GDM1 (cell line): ENCODE measurements at places on chromosomes 3 and 15.

GRCh38 chr3:97967966-97968365, 4.3 kb downstream of the RIOX2 start:
- no peak for DNase-seq

DNA sequence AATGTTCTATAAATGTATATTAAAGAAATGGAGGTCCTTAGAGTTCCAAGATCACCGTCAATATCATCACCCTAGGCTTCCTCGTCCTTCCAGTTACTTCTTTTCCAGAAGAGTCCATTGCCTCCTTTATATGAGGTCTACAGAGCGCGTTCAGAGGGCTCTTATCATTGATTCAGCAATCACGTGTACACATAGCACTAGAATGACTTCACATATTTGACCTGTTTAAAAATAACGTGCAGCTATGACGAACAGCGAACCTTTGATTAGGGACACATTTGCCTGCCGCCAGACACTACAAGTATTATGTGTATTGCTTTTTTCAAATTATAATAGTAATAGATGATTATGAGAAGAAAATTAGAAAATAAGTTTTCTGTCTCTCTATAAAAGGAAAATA, 26.0 kb downstream of the IGF1R start:
- no peak for DNase-seq

DNA sequence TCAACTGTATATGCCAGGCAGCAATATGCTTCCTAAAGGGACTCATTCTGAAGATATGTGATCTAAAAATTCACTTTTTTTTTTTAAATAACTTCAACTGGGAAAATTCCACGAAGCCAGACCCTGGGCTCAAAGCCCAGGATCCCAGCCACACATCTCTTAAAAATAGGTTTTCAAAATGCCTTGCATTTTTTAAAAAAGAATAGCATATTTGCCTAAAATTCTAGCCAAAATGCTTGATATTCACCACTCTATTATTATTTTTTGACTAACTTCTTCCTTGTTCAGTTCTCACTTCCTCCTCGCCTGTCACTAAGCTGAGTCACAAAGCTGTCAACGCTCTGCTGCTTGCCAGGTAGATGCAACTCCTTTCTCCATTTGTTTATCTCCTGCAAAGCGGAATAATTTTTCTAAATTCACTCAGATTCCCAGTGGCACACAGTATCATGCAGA, 28.0 kb upstream of the VGLL4 start:
- DNase-seq = no peak

DNA sequence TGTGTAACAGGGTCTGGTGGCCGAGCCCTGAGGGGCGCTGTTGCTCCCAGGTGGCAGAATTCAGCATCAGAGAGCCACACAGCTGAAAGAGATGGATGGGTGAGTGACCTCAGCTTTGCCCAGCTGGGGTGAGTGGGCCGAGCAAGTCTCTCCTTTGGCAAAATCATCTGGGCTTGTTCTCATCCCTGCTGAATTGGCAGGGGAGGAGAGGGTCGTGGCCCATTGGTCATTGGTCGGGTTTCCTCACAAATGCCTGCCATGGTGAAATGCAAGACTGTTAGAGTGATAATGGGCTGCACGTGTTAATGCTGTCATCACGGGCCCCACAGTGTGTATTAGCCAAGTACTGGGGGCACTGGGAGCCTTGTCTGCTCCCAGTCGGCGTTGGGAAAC, 15.9 kb downstream of the ABHD2 start:
- DNase-seq = no peak

GRCh38 chr3:195284842-195285241, 13.9 kb upstream of the XXYLT1 start:
- DNase-seq = no peak

- DNase-seq = no peak
These were observed 109.7 kb downstream of the LRRC49 start for GRCh38 chr15:71002316-71002715.

DNA sequence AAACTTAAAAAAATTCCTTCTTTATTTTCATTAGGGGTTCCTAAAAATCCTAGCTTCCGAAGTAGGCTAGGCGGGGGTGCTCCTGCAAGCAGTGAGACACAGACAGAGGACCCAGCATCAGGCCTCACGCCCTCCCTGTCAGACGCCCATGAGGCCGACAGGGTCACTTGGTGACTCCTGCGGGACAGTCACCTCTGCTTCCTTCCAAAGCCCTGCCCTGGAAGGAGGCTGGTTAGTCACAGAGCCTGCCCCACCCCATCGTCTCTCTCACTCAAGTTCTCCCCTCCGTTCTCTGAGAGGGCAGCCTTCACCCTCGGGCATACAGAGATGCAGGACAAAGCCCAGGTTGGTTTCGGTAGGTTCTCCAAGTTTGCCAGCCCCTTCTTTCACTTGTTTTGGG, 38.6 kb downstream of the EHD4 start:
- DNase-seq = no peak

- no peak for DNase-seq
These were observed 62.6 kb downstream of the CADPS start for GRCh38 chr3:62812631-62813030.
